ENCODE measurements at places on chromosomes 2 and 18. TPM values are rescaled to one million over a fixed set of nuclear protein-coding genes. Genes with fewer than 3 reads are reported as not detected.

- DNase-seq = no peak
Measured at GRCh38 chr18:23897291-23897690, 117.3 kb upstream of the TTC39C start.

DNA sequence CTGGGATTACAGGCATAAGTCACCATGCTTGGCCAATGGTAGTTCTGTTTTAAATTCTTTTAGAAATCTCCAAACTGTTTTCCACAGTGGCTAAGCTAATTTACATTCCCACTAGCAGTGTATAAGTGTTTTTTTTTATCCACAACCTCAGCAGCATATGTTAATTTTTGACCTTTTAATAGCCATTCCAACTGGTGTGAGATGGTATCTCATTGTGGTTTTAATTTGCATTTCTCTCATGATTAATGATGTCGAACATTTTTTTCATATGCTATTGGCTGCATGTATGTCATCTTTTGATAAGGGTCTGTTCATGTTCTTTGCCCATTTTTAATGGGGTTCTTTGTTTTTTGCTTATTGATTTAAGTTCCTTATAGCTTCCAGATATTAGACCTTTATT lies 20.0 kb downstream of the MOCOS start:
- no peak for DNase-seq

GRCh38 chr18:7038330-7038851 lies 79.2 kb downstream of the LAMA1 start:
- no peak for DNase-seq

DNA sequence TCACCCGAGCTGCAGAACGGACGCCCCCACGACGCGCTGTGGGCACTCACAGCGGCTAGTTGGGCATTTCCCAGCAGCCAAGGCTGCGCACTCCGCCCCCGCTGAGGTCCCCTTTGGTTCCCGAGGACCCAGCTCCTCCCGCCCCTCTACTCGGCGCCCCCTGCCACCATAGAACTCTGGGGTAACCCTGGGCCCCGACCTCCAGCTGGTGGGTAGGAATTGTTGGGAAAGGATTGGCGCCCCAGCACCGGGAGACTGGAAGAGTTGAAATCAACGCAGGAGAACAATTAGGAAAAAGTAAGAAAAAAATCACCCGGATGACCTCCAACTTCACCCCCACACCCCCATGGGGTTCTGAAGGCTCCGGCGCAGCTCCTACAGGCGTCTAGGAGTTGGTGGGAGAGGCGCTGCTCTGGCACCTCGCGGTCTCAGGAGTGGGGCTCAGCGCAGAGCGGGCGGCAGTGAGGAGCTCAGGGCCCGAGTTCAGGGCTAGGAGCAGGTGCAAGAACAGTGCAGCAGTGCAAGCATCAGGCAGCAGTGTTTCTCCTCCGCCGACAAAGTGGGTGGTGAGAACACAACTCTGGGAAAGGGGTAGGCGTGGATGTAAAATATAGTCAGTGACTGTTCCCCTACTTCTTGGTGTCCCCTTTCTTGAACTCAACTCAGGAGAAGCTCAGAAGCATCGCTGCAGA lies 14.0 kb downstream of the POU3F3 start:
- DNase-seq = peak; percentile 25

The SKOR2 gene
- not detected for total RNA-seq

The RAD51AP2 gene
- 0.82 TPM for total RNA-seq

All from frontal cortex (tissue), 4 donors.